Brain (organoid and tissue), 16 donors: ENCODE measurements at places on chromosomes 4 and X.

- DNase-seq: no peak
These were observed 14.7 kb upstream of the VSIG1 start for GRCh38 chrX:108029928-108030711.

DNA sequence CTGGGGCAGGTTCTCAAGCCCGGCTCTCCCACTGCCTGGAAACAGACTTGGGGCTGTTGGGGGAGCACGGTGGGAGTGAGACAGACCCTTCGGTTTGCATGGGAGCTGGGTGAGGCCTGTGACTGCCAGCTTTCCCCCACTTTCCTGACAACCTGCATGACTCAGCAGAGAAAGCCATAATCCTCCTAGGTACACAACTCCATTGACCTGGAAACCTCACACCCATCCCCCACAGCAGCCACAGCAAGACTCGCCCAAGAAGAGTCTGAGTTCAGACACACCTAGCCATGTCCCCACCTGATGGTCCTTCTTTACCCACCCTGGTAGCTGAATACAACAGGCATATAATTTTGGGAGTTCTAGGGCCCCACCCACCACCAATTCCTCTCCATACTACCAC lies 57.6 kb upstream of the UBQLN2 start:
- DNase-seq: no peak

DNA sequence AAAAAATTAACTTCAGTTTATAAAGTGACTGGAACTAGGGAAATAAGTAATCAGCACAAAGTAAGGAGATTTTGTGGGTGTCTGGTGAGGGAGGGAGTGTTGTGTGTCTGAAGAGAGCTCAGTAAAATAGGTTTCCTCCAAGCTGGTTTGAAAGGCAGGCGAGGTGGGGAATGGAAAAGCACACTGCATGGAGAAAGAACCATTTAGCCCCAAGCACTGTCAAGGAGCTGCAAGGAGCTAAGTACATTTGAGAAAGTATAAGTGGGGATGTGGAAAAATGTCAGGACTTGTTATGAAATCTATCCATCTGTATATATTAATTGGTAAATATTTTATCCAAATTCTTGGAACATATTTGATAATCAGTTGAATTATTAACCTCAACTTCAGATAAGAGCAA lies 956 bp downstream of the C4orf51 start:
- no peak for DNase-seq

GRCh38 chr4:94690851-94691254 lies 66.9 kb upstream of the BMPR1B start:
- no peak for DNase-seq

- DNase-seq: no peak
These were observed 62.9 kb downstream of the MID1IP1 start for GRCh38 chrX:38864165-38864564.

DNA sequence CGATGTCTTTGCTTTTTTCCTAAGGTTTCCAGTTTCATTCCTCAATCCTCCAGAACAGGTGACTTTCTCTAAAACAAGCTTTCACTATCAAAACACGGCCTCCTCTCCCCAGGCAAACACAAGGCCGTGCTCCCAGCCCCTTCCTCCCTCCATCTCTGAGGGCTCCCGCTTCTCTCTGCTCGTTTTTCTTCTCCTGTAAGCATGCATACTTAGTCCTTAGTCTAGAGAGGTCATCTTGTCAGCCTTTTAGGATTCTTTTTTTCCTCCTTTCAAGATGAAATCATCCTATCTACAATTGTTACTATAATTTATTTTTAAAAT lies 18.7 kb downstream of the DCTD start:
- no peak for DNase-seq

DNA sequence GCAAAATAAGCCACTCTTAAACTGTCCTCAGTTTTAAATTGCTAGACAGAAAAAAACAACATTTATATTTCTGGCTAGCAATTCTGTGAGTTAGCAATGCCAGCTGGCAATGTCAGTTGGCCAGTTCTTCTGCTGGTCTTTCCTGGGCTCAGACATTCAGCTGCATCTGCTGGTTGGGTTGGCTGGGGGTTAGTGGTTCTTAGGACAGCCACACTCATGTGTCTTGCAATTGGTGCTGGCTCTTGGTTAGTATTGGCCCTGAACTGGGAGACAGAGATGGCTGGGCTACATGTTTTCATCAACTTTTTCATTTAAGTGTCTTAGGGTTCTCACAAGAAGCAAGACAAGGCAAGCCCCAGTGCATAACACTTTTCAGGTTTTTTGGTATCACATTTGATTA lies 48.0 kb upstream of the PDLIM5 start:
- DNase-seq: peak; percentile 30

GRCh38 chr4:54308110-54308509 lies 79.0 kb downstream of the PDGFRA start:
- peak; percentile 83 for DNase-seq

- no peak for DNase-seq
These were observed 24.3 kb downstream of the CYSLTR1 start for GRCh38 chrX:78303086-78303485.

- DNase-seq: no peak
These were observed 233.3 kb upstream of the EDNRA start for GRCh38 chr4:147247579-147247978.
